ENCODE measurements at places on chromosomes 12 and 14.

DNA sequence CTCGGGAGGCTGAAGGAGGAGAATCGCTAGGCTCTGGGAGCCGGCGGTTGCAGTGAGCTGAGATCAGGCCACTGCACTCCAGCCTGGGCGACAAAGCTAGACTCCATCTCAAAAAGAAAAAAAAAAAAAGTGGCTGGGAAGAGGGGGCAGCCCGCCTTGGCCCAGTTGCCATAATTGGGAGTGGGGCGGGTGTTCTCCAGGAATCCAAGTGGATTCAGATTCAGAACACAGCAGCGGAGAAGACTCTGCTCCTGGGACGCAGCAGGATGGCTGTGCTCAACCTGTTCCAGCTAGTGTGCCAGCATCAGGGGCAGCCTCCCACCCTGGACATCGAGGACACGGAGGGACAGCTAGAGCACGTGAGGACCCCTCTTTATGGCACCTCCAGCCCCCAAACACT is 5.5 kb downstream of the CFAP73 start:
- DNase-seq = no peak

DNA sequence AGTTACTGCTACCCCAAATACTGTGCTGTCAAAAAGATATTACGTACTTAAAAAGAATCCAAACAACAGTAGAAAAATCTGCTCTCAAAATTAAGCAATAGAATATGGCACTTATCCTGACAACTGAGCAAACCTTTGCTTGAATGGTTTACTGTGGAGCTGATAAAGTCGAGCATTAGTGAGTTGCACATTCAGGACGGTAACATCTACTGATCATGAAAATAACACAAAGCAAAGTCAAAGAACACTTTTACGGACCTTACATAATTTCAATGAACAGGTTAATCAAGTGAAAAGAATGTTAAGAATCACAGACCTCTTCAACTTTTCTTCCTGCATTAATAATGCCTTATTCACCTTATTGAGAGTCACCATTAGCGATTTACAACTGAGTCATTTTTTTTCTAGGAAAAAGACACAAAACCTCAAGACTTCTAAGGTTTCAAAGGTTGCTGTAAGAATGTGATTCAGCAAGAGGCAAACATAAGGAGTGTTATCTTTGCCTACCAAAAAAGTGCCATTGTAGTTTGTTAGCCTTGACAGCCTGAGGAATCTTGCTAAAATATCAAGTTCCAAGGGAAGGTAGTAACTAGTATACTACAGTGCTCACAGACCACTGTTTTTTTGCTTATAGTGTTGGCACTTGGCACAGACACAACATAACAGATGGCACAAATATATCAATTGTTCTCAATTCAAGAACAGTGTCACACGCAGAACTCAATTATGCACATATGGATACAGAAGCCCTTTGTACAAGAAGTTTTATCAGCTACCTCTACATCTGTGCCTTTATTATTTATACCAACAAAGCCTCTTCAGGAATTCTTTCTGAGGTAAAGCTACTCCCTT is 334.2 kb upstream of the RPL10L start:
- no peak for DNase-seq

DNA sequence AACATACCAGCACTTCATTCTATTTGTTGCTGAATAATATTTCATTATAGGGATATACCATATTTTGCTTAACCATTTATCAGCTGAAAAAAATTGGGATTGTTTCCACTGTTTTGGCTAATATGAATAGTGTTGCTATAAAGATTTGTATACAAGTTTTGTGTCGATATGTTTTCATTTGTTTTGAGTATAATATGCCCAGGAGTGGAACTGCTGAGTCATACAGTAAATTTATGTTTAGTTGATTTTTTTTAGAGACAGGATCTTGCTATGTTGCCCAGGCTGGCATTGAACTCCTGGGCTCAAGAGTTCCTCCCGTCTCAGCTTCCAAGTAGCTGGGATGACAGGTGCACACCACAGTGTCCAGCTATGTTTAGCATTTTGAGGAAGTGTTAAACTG is 131.5 kb upstream of the TMCC3 start:
- DNase-seq = no peak

DNA sequence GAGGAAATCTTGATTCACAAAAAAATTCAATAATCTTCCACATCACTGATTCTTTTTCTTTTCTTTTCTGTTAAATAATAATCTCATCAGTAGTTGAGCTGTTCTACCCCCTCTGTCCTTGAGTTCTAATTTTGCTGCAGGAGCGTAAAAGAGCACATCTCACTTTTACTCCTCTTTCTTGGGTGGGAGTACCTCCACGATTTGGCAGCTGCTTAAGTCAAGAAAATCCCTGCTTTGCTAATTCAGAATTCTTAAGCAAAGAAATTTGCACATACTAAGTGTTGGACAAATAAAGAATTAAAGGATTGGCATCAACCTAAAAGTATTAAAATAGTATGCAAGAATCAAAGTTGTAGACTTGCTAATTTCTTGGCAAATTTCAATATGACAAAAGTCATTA is 128.8 kb downstream of the PRKD1 start:
- DNase-seq = no peak

DNA sequence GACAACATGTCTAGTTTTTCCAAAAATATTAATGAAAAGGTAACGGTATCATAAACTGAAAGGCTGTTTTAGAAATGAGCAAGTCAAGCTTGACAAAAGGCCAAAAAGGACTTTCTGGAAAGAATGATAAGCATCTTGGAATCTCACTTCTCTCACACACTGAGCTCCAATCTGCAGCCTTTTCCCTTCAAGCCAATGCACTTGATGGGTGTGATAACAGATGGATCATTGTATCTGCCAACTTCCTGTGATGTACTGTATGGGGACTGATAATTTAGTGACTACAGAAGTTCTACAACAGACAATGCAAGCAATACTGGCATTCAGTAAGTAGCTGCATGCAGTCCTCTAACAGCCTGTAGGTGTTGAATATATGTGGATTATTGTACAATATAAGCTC is 147.1 kb downstream of the MED13L start:
- DNase-seq = no peak

GRCh38 chr12:78455991-78456390 is 408.6 kb upstream of the SYT1 start:
- no peak for DNase-seq

- no peak for DNase-seq
Measured at GRCh38 chr12:2277492-2278155, 224.8 kb downstream of the CACNA1C start.

- DNase-seq = peak; percentile 15
Measured at GRCh38 chr14:101713621-101714349, 47.7 kb upstream of the PPP2R5C start.

- no peak for DNase-seq
Measured at GRCh38 chr14:50791201-50791600, 39.8 kb downstream of the NIN start.

DNA sequence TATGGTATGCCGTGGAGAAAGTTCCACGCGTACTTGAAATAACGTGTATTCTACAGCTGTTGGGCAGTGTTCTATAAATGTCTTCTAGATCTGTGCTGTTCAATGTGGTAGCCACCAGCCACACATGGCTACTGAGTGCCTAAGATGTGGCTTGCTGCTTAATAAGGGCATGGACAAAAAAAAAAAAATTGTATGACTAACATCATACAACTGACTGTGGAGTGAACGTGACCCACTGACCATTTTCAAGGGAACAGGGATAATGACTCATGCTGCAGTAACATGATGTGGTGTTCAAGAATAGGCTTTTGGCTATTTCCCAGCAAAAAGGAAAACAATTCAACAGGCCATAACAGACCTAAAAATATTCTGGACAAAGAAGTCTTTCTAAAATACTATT is 13.0 kb downstream of the ATG14 start:
- DNase-seq = no peak

GRCh38 chr14:70814466-70814865 is 5.2 kb upstream of the MAP3K9 start:
- DNase-seq = no peak

DNA sequence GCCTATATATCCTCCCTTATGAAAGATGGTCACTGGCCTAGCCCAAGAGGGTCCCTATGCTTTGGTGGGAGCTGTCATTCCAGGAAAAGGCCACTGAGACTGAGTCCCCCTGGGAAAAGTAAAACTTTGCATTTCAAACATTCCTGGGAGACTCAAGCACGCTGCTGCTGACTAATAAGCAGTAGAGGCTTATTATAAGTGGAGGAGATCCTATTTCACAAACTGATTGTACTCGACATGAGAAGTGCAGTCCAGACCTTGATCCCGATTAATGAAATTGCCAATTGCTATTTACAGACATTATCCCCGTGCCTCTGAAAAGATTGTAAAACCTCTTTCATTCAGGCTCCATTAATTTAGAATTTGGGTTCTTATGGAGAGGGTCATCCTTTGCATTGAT is 96.6 kb downstream of the EMP1 start:
- no peak for DNase-seq

DNA sequence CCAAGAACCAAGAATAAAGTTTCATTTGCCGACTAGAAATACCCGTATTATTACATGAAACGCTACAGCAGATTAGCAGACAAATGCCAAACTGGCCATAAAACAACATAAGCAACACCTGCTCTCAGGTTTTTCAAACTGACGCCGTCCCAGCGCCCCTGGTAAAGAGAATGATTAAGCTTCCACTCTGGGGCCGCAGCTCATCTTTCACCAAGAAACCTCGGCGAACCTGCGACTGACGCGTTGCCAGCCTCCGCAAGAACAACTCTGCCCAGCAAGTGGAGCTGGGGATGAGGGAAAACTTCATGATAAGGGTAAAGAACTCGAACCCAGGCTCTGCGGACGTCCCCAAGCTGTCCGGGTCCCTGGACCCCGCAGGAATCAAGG is 530 bp downstream of the ARL1 start:
- no peak for DNase-seq

- no peak for DNase-seq
Measured at GRCh38 chr12:41532072-41532471, 344.0 kb downstream of the PDZRN4 start.

GRCh38 chr12:115598871-115599811 is 678.4 kb downstream of the MED13L start:
- no peak for DNase-seq

- no peak for DNase-seq
Measured at GRCh38 chr14:48973151-48973550, 613.0 kb downstream of the RPS29 start.

GRCh38 chr14:71321574-71322315 is 414.5 kb downstream of the PCNX1 start:
- no peak for DNase-seq

- DNase-seq = no peak
Measured at GRCh38 chr14:40417777-40418401, 985.7 kb upstream of the FBXO33 start.

- DNase-seq = no peak
Measured at GRCh38 chr14:42149609-42150261, 543.1 kb downstream of the LRFN5 start.

DNA sequence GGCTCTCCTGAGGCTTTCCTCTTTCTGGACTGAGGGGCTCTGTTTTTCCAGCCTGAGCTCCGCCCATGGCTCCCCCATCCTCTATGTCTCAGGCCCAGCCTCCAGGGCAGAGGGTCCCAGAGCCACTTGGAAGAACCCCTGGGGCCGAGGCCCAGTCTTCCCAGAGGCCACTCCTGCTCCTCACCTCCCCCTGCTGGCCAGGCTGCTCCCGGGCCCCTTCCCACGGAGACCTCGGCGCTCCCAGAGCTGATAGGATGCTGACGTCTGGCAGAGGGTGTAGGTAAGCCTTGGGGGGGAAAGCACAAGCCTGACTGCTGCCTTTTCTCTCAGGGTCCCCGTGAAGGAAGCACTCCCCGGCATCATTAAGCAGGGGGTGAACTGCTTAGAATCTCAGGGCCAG is 51.4 kb downstream of the ERH start:
- DNase-seq = no peak

GRCh38 chr12:40655451-40655850 is 36.8 kb upstream of the CNTN1 start:
- DNase-seq = no peak

GRCh38 chr12:50619610-50619958 is 114.8 kb downstream of the DIP2B start:
- no peak for DNase-seq

- no peak for DNase-seq
Measured at GRCh38 chr12:78530100-78530765, 334.3 kb upstream of the SYT1 start.

DNA sequence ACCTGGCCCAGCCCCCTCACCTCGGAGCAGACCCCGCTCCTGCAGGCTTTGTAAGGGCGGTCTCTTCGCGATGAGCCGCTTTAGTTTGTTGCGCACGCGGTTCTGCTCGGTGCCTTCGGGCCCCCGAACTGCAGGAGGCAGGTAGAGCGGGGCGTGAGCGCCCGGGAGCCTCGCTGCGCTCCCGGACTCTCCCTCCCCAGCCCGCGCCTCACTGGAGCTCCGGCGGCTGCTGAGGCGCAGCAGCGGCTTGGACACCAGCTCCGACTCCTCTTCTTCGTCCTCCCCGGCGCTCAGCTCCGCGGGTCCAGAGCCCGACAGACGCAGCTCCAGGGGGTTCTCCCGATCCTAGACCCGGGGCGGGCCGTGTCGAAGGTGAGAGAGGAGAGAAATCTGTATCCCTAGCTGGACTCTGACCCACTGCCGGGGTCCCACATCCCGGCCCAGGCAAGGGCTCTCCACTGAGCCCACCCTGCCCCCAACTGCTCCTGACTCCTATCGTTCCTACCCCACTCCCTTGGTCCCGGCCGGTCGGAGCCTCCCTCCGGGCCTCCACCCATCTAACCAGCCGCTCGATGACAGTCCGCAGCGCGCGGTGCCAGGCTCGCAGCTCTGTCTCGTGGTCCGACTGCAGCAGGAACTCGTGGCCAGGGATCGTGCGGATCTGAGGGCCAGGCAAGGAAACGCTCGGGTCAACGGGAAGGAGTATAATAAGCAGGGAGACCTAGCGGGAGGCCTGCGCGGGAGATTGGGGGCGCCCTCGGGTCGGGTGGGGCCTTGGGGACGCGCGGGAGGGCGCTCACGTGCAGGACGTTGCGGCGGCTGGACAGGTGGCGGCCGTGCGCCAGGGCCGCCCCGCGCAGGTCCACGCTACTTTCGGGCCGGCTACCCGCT is 4.2 kb downstream of the ARHGAP9 start:
- no peak for DNase-seq

DNA sequence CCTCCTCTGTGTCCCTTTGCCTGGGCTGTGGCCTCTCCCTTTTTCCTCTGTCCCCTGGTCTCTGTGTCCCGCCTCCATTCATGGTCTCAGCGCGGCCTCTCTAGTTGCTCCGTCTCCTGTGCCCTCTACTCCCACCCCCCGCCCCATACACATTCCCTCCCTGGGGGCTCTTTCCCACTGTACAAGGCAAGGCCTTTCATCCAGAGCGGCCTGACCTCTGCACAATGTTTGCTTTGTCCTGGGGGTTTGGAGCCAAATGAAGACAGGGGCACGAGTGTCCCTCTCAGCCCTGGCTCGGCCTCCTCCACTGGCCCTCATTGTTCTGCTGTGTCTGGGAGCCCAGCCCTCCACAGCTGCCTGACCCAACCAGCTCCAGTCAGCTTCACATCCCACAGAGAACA is 678.6 kb downstream of the BCL11B start:
- peak; percentile 71 for DNase-seq

- DNase-seq = no peak
Measured at GRCh38 chr14:73620268-73620667, 8.0 kb downstream of the ACOT6 start.

GRCh38 chr12:6925540-6926279 is 2.0 kb upstream of the ATN1 start:
- DNase-seq = no peak

All from osteocyte (in vitro differentiated cells).